ENCODE measurements at places on chromosomes 1 and 21.
A peak's percentile ranks its signal among the peaks of the same experiment; 100 is the strongest.

DNA sequence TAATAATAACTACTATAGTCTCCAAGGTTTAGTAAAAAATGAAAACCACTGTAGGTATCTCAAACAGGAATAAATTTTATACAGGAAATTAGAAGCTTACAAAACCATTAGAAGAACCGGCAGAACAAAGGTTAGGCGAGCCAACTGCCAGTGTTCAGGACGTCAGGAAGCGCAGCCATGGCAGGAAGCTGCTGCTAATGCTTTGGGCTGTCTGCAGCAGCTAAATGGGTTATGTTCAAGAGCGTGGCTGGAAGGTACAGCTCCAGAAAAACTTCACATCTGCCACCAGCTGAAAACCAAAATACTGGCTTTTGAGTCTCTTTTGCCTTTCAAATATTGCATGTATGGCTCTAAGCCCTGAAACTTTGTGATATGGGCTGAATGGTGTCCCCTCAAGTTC lies 35.7 kb upstream of the MYSM1 start:
- DNase-seq = no peak

DNA sequence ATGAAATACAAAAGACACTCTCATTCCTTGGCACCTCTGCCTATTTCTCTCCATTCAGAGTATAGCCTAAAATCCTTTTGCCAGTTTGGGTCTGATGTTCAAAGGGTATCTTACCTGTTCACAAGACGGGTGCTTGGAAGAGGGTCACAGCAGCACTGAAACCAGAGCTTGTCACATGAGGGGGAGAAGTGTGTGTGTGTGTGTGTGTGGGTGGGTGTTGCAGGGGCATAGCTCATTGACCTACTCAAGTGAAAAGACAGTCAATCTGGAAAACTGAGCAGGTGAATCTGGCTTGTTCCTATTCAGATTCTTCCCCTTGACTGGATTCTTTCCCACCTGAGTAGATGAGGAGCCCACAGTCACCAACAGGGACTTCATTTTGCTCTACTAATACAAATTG lies 63.9 kb downstream of the KCTD3 start:
- DNase-seq = no peak

DNA sequence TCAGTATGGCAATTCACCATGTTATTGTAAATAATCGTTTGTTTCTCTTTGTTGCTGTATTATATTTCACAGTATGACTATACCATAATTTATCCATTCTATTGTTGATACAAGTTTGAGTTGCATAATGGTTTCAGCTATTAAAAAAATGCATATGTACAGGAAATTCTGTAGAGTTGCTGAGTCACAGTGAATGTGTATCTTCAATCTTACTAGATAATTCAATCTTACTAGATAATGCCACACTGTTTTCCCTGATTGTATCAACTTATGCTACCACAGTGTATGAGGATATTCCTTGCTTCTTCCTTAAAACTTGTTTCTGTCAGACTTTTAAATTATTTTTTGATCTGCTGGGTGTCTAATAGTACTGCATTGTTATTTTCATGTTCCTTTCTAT lies 3.5 kb upstream of the COA6 start:
- DNase-seq = peak; percentile 55

GRCh38 chr1:111272081-111272480 lies 18.6 kb upstream of the CHIA start:
- DNase-seq = no peak

DNA sequence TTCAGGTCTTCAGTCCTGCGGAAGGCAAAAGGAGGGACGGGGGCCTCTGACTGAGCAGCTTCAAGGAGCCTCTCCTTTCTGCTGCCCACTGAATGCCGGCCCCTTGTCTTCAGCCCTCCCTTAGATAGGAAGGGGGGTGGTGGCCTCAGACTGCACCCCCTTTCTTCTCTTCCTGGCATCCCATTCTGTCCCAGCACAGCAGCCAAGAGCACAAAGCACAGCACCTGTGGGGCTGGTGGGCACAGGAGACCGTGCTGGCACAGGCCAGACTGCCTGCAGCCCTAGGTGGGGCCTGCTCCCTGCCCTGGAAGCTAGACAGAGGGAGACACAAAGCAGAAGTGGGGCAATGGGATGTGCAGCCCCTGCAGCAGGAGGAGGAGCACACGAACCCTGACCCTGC lies 1.7 kb upstream of the PAQR6 start:
- DNase-seq = no peak

GRCh38 chr1:179105393-179105792 lies 23.5 kb downstream of the TOR3A start:
- peak; percentile 8 for DNase-seq

- peak; percentile 95 for DNase-seq
Measured at GRCh38 chr1:67166196-67166595, at the start of gene IL23R. Gene IL23R, plus strand, starts transcription at chr1:67166454. Its CDS starts 1,667 bp downstream, at chr1:67168121.

- DNase-seq = peak; percentile 48
Measured at GRCh38 chr1:66271216-66271903, 262.6 kb upstream of the SGIP1 start.

- no peak for DNase-seq
Measured at GRCh38 chr1:63902844-63903589, 129.2 kb downstream of the ROR1 start.

GRCh38 chr1:89425056-89425455 lies 61.2 kb downstream of the GBP6 start:
- DNase-seq = no peak
